ENCODE measurements at places on chromosomes 7 and 10.

DNA sequence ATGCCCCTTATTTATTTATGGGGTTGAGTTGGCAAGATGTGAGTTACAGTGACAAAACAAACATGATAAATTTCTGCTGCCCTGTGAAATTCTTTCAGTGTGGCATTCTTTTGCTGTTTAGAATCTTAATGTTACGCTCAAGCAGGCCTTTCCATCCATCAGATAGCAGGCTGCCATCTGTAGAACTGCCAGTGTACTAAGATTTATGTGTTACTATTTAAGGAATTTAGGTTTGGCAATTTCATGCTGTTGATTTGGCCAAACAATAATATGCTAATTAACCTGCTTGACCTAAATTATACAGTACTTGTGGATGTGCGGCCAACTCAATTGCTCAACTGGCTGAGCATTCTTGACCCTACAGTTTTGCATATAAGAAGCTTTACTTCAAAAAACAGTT, 477.7 kb upstream of the TPK1 start:
- no peak for DNase-seq

- DNase-seq = no peak
These were observed 45.1 kb upstream of the INHBA start for GRCh38 chr7:41747961-41748360.

GRCh38 chr10:119919826-119920225, 27.3 kb downstream of the SEC23IP start:
- DNase-seq = no peak

DNA sequence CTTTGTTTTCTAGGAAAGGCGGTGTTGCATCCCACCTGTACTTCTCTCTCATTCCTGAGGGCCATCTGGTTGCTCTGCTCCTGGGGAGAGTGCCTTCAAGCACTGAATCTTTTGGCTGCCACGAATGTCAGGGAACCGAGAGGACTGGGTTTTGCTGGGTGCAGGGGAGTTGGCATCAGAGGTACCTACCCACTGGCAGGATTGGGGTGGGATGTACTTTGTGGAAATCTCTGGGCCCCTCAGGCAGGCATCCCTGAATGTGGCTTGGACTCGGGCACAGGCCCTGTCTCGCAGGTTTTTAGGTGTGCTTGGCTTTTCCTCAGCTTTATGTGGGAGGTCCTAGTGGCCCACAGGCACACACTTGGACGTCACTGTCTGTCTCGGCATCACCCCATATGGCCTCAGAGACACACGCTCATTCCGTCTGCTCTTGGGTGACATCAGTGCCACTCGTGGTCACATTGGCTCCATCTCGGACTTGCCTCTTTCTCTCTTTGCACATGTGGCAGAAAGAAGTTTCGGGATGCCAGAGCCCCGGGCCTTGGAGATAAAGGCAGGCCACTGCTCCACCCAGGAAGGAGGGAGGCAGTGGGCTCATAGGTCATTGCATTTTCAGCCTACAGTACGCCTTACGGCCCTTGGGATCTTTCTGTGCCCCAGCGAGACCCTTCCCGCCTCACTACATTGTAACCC, 325.6 kb downstream of the ZNF716 start:
- no peak for DNase-seq

- no peak for DNase-seq
These were observed 938 bp upstream of the CADPS2 start for GRCh38 chr7:122887198-122887597.

- DNase-seq = no peak
These were observed 106.4 kb upstream of the GSDME start for GRCh38 chr7:24863626-24864025.

DNA sequence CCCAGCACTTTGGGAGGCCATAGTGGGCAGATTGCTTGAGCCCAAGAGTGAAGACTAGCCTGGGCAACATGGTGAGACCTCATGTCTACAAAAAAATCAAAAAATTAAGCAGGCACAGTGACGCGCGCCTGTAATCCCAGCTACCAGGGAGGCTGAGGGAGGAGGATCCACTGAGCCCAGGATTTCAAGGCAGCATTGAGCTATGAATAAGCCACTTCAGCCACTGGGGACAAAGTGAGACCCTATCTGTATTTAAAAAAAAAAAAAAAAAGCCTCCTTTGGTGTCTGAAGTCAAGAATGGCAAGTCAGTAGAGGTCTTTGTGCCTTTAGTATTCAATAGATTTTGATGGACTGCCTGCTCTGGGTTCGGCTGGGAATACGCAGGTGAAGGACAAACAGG, 85.7 kb downstream of the RALA start:
- no peak for DNase-seq

GRCh38 chr10:20598590-20598989, 298.5 kb downstream of the NEBL start:
- DNase-seq = no peak

DNA sequence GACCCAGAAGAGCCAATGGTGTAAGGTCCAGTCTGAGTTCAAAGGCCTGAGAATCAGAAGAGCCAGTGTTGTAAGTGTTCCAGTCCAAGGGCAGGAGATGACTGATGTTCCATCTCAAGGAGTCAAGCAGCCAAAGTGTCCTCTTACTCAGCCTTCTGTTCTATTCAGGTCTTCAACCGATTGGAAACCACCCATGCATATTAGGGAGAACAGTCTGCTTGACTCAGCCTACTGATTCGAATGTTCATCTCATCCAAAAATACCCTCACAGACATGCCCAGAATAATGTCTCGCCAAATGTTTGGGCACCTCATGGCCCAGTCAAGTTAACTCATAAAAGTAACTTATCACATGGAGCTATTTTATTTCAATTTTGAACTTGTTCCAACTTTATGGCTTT, 2.9 kb upstream of the WDFY4 start:
- no peak for DNase-seq

GRCh38 chr10:12042409-12042796, 206 bp downstream of the UPF2 start:
- DNase-seq = peak; percentile 31

DNA sequence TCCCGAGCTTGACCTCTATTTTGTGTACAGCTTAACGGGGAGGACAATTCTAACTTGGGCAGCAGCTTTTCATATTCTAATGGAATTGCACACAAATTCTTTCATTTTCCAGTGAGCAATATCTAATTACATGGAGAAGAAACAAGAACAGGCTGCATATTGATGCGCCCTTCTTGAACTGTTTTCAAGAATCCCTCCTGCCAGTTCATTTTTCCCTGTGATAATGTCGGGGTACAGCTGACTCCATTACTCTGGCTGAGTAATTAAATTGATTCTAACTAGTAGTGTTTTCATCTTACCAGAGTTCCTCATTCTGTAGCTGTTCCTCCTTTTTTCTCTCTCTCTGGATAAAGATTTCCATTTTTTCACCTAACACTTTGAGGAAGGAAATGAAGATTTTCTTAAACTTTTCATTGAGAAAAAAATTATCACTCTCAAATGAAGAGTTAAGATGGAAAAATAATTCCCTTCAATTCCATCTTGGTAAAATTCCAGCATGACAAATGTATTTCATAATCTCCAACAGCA, 190.9 kb downstream of the FANK1 start:
- DNase-seq = no peak

DNA sequence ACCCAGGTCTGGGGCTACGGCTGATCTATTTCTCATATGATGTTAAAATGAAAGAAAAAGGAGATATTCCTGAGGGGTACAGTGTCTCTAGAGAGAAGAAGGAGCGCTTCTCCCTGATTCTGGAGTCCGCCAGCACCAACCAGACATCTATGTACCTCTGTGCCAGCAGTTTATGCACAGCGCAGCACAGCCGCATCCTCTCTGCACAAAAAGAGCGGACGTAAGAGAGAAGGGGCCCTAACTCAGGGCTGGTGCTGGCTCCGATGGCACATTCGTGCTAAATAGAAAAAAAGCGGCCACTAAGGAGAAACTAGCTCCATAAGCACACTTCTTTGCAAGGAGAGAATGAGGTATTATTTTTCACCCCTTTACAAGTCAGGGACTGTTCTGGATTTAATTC, 28.3 kb upstream of the PRSS1 start:
- no peak for DNase-seq

- no peak for DNase-seq
These were observed 2.7 kb downstream of the EVX1 start for GRCh38 chr7:27245124-27245797.

GRCh38 chr10:124916098-124916584, 25.8 kb upstream of the ZRANB1 start:
- DNase-seq = no peak

GRCh38 chr10:84195044-84195830, 900 bp downstream of the CDHR1 start:
- DNase-seq = no peak

- DNase-seq = no peak
These were observed 82.6 kb downstream of the DNMBP start for GRCh38 chr10:99926925-99927720.

DNA sequence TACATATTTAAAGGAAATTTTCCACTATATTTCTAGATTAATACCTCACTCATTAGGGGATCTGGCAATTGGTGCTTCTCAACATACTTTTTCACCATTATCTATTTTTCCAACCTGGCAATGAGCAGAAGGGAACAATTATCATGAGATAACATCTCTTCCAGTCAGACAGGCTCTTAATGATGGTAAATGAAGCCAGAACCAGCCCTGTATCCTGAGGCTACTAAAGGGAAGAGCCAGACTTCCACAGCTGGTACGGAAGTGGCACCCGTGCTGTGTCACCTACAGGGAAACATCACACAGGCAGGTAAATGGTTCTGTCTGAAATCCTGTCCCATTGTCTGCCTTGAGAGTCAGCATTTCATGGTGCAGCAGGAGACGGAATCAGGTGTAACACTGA, 75.9 kb downstream of the ELMO1 start:
- no peak for DNase-seq

DNA sequence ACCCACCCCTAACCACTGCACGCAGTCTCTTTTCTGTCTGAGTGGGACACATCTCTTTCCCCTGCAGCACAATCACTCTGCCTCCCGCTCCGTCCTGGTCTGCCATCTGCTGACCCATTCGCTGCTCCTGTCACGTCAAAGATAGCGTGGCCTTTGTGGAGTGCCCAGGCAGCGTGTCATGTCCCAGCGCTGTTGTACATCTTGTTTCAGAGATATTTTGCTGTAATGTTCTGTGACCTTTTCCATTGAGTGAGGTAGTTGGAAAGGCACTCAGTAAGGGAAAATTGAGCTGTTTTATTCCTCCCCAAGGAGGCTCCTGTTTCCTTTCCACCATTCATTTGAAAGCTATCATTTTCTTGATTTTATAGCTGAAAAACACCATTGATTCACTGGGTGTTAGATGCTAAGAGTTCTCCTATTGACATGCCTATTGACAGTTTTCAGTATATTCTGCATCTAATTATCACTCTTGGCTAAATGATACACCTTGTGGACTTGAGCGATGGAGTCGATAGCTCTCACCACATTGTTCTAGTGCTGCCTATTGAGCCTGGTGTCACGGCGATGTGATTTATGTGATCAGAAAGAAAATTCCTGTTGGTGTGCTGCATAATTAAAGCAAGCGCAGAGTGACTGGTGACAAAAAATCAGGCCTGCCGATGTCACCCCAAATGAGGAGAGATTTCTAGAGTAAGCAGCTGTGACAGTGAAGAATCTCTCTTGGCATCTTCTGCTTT, 372.6 kb downstream of the LRMDA start:
- no peak for DNase-seq

- no peak for DNase-seq
These were observed at the start of gene SFRP4 for GRCh38 chr7:37916673-37917660. Gene SFRP4 (minus strand): TSS chr7:37916817. CDS start chr7:37916537, 280 bp downstream.

GRCh38 chr10:86648704-86649427, 5.5 kb upstream of the OPN4 start:
- DNase-seq = no peak

GRCh38 chr10:63583909-63584724, 62.9 kb downstream of the REEP3 start:
- no peak for DNase-seq

DNA sequence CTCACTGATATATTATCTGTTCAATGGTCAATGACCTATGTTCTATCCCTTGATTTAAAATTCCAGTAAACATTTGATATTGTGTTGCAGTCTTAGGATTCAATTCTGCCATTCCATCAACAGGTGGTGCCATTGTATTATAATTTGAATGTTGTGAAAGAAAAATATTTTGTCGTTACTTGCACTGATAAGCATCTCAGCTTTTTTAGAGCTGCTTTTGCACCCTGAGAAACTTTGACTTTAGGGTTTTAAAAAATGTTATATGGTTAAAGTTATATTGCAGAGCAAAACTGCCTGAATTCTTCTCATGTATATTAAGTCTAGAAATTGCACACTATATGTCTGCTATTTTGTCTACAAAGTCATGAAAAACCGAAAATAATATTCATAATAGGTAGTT, 18.8 kb upstream of the MINDY3 start:
- DNase-seq = no peak

- DNase-seq = no peak
These were observed 57.1 kb downstream of the AFAP1L2 start for GRCh38 chr10:114347241-114347640.

DNA sequence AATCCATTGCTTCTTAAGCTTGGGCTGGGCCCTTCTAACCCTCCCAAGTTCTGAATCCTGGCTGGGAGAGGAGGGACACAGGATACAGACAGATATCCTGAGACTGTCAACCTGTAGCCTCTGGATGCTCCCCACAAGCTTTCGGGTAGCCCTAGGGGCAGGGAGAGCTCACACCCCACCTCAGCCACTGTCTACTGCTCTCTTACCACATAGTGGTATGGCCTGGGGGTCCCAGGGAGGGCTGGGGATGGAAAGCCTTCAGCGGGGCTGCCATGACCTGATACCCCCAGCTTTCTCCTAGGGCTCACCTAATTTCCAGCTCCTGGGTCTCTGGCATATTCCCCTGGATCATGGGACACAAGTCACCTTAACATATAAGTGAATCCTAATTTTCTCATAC, 25.1 kb downstream of the CRHR2 start:
- no peak for DNase-seq

- no peak for DNase-seq
These were observed 34.4 kb upstream of the ARMS2 start for GRCh38 chr10:122419876-122420623.

DNA sequence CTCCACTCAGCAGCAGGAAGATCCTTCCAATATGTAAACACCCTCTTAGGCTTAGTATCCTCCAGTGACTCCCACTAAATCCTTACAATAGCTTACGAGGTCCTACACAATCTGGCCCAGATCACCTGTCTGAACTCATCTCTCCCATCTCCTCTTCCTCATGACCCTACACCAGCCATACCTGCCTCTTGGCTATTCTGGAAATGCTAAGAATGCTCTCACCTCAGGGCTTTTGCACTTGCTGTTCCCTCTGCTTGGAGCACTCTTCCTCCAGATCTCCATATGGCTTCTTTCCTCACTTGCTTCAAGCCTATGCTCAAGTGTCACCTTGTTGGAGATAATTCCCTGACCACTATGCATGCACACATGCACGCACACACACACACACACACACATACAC, 50.8 kb upstream of the FRMD4A start:
- no peak for DNase-seq

GRCh38 chr10:123147635-123148413, at the start of gene HMX2:
Gene HMX2 (plus strand): TSS chr10:123148136. CDS start chr10:123148379, 243 bp downstream.
- no peak for DNase-seq

GRCh38 chr7:125926621-125927020, 997.0 kb upstream of the POT1 start:
- no peak for DNase-seq

- DNase-seq = no peak
These were observed 125.3 kb downstream of the DYNC1I1 start for GRCh38 chr7:95897557-95898251.

Measured in T follicular helper cell (primary cell).